Activated T-helper 2 cell treated with anti-CD3 and anti-CD28 coated beads, Interferon-gamma antibody, Interleukin-2, Interleukin-4, amounts not matched to agents 10 μg/mL and 5 μg/mL and 100 μg/mL, durations not matched to agents 14 hours and 24 hours and 36 hours (primary cell): ENCODE measurements at places on chromosomes 1 and 21.

DNA sequence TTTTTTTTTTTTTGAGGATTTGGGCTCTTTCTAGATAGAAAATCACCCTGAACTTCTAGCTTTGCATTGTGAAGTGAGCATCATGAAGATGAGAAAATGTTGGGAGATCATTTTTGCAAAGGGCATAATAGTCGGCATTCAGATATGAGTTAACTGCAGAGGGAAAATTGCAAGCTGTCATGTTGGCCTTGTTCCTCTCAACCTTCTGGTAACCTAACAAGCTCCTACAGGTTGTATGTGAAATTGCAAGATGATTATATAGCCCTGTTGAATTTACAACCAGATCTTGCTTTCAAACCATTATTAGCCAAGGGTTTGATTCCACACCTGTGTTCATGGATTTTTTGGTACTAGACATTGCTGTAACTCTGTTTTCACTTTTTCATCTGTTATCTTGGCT is 2.2 kb downstream of the ELOA start:
- no peak for DNase-seq

DNA sequence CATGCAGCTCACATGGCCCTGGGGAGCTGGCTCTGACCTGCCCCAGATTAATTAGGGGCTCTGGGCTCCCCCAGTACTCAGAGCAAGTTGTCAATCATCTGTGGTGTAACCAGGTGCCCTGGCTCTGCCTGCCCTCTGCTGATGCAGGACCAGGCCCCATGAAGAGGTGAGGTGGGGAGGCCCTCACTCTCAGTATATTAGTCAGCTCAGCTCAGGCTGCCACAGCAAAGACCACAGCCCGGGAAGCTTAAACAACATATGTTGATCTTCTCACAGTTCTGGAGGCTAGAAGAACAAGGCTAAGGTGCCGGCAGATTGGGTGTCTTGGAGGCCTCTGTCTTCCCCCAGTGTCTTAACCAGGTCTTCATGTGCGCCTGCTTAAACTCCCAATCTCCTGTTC is 66.5 kb downstream of the FCRL5 start:
- DNase-seq, result no peak

GRCh38 chr1:53620061-53620855 is 118.7 kb downstream of the GLIS1 start:
- DNase-seq, result no peak

DNA sequence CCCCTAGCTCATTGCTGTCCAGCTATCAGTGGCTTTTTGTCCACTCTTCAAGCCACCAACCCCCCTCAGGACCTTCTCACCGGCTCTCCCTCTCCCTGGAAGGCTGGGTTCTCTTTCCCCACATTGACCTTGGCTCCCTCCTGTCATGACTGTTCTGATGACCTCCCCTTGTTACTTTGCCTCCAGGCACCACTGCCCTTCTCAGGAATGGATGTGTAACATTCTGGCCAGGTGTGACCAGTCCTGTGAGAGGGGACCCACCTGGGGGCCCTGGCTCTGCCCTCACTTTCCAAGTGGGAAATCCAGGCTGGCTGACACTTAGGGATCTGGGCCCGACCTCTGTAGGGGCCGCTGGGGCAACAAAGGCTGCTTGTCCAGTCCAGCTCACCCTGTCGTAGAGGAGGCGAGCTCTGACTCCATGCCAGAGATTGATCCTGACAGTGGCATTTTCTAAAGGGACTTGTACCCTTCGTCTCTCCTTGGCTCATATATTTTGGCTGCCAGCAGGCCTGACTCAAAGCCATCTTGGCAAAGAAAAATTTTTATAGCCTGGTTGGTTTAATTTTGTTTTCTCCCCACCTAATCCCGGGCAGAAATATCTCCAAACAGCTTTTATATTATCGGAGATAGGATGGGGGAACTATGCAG is 37.9 kb upstream of the USP24 start:
- no peak for DNase-seq

DNA sequence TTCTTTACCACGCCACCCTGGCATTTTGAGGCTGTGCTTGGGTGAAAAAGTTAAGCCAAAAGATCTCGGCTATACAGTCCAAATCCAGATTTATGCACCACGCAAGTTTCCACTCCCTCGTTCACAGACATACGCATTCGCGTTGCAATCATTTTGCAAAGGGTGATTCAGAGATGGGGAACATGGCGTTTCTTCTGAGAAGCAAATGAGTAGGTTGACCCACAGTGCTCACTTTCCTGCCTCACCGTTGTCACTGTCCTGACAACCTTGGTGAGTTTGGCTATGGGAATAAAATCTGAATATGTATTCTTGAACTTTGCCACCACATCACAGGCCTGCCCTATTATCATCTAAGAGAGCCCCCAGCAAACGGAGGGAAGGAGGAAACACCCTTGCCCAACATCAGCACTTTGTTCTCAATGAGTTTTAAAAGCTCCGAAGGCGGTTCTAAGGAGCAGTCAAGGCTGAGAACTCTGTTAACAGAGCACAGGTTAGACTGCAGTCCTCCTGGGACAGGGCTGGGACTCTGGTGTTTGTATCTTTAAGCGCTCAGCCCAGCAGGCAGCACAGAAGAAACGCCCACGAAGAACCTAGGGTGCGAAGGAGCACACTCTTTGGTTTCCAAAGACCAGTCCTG is 86.4 kb downstream of the RUNX1 start:
- no peak for DNase-seq

DNA sequence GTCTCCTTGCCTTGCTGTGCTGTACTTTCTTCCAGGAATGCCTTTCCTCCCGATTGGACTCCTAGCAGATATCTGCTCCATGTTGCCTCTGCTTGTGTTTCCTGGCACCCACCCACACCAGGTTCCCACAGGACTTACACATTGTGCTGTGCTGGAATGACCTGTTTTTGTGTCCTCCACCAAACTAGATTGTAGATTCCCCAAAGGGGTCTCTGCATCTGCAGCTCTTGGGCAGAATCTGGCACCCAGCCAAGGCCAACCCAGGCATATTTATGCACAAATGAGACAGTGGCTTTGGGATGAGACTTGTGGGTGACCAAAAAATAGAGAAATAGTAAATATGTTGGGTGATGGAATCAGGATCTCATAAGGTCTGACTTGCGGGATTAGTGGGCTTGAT is 278.2 kb downstream of the RRAGC start:
- DNase-seq, result no peak

- DNase-seq, result no peak
Observed at GRCh38 chr1:17862121-17862520, 107.0 kb downstream of the ACTL8 start.

- DNase-seq, result no peak
Observed at GRCh38 chr1:19752083-19752696, 47.5 kb downstream of the TMCO4 start.
